ENCODE measurements at places on chromosomes 2 and 18. TPM values are rescaled to one million over a fixed set of nuclear protein-coding genes. Genes with fewer than 3 reads are reported as not detected.

Gene AQP12B
- total RNA-seq = 1.5 TPM

DNA sequence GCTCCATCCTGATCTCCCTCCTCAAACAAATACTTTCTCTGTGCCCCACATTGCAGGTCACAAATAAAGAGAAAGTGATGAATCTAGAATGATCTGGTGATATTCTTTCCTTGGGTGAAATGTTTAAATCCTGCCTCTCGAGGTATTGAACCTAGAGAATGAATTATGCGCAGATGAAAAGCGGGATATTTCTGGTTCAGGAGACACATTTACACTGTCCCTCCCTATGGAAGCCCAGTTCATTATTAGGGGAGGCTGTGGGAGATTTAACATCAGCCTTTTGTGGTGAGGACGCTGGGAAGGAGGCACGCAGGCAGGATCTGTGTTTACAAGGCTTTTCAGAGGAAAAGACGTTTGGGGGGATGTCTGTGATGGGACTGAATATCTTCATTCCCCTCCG is 20.6 kb downstream of the MAPRE2 start:
- H3K27me3 ChIP-seq = no peaks in the 10 kb centered on the region
- DNase-seq = no peak
- H3K4me3 ChIP-seq = no peak overlapping the region
- peaks cover 12% of the 10 kb centered on the region for H3K4me1 ChIP-seq

Gene RFTN2
- total RNA-seq = 1.7 TPM

DNA sequence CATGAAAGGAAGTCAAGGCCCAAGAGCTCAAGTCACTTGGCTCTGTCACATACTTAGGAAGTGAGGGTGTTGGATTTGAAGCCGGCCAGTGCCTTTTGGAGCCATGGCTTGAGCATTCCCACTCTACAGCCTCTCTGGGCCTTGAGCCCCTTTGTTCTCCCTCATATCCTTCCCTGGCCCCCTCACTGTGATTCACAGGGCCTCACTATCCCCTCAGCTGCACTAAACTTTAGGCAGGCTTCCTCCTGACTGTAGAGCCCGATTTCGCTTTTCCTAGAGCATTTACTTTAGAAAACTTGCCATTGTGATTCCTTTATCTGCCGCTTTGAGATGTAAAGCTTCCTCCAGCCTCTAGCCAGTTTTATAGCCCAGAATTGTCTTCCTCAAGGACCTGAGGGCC is 107.6 kb downstream of the FBXO15 start:
- no peak overlapping the region for H3K27ac ChIP-seq
- DNase-seq = no peak
- no peak overlapping the region for H3K4me3 ChIP-seq
- H3K4me1 ChIP-seq = no peaks in the 10 kb centered on the region
- peaks cover 5% of the 10 kb centered on the region for H3K27me3 ChIP-seq
- H3K36me3 ChIP-seq = no peaks in the 10 kb centered on the region
